ENCODE measurements at places on chromosomes 11 and 22. TPM values are rescaled to one million over a fixed set of nuclear protein-coding genes. Genes with fewer than 3 reads are reported as not detected.

Gene PRG2
- total RNA-seq, result 0.07 TPM

Gene TRIM51
- not detected for total RNA-seq

Gene OR52E8
- total RNA-seq, result not detected

Gene GGT5
- 2.3 TPM for total RNA-seq

Gene SMIM35
- total RNA-seq, result not detected

Gene TBX1
- 1.9 TPM for total RNA-seq

Gene APOL1
- total RNA-seq, result 8.5 TPM

Gene POGLUT3
- total RNA-seq, result 53.6 TPM

Gene OR56A4
- not detected for total RNA-seq

Gene LRRC56
- total RNA-seq, result 0.36 TPM

Gene GGT1
- total RNA-seq, result 0.57 TPM

Gene SMTNL1
- total RNA-seq, result not detected

Gene HEPACAM
- not detected for total RNA-seq

Data from thoracic aorta endothelial cell (primary cell).